AG04449 (cell line): ENCODE measurements at places on chromosomes 12 and 14.

- no peak for DNase-seq
Measured at GRCh38 chr12:79617696-79618095, 73.1 kb downstream of the PAWR start.

- DNase-seq: no peak
Measured at GRCh38 chr14:100654814-100655740, 67.9 kb upstream of the BEGAIN start.

DNA sequence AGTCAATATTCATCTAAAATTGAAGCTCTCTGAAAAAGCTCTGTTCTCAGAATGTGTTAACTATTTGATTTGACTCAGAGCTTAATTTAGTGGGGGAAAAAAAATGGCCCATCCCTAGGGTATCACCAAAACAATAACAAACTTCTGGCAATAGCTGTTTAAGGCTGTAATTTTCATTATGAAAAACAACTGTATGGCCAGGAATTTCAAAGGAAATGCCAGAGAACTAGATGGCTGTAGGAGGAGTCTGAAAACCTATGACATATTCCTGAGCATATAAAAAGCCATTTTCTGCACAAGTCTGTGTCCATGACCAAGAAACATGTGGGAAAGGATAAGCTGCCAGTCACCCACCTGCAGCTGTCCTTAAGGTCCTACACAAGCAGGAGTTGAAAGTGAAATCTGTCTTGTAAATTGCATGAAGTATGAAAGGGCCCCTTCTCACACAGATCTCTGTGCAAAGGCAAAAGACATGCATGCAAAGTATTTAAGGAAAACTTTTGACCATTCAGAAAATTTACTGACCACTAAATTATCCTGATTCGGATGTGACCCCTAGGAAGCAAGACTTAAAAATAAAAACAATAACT lies 299.1 kb downstream of the BTG1 start:
- DNase-seq: no peak

DNA sequence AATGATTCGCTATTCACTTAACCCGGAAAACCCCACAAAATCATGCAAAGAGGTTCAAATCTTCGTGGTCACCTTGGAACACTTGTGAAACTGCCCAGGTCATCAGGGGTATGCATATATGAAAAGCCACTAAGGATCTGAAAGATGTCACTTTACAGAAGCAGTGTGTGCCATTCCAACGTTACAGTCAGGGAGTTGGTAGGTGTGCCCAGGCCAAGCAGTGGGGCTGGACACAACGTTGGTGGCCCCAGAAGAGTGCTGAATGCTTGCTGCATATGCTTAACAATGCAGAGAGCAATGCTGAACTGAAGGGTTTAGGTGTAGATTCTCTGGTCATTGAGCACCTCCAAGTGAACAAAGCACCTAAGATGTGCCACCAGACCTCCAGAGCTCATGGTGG lies 51.1 kb upstream of the EIF5 start:
- no peak for DNase-seq

DNA sequence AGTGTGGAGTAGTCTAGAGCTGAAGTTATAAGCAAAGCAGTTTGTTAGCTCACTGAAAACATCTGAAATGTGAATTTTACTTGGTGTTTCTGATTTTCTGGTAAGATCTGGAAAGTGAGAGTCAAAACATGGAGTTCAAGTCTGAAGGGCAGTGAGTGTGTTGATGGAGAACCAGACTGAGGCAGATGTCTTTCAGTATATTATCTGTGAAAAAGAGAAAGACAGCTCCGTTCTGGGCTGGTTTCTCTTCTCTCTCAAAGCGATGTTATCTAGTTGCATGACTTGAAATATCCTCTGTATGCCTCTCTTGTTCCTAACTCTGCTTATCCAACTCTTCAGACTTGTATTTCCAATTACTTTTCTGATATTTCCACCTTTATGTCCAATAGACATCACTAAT lies 381.9 kb upstream of the RGS6 start:
- no peak for DNase-seq

- no peak for DNase-seq
Measured at GRCh38 chr12:6868211-6869048, 1.1 kb downstream of the TPI1 start.

GRCh38 chr12:116094475-116094874 lies 183.0 kb downstream of the MED13L start:
- DNase-seq: no peak

GRCh38 chr12:47360093-47360480 lies 280.3 kb upstream of the AMIGO2 start:
- no peak for DNase-seq

DNA sequence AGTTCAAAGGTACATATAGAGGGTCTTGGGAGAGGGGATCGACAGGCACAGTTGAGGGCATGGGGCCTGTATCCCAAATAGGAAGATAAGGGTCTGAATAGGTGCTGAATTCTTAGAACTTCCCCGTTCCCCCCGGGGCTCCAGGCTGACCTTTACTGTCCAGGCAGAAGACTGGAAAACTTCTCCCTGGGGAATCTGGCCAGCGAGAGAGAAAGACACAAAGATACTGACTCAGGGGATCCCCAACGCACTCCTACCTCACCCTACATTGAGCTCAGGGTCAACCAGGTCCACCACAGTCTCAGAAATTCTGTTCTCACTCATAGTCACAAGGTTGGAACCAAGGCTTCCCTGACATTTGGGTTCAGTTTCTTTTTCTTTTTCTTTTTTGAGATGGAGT lies 46.2 kb downstream of the ACACB start:
- no peak for DNase-seq

DNA sequence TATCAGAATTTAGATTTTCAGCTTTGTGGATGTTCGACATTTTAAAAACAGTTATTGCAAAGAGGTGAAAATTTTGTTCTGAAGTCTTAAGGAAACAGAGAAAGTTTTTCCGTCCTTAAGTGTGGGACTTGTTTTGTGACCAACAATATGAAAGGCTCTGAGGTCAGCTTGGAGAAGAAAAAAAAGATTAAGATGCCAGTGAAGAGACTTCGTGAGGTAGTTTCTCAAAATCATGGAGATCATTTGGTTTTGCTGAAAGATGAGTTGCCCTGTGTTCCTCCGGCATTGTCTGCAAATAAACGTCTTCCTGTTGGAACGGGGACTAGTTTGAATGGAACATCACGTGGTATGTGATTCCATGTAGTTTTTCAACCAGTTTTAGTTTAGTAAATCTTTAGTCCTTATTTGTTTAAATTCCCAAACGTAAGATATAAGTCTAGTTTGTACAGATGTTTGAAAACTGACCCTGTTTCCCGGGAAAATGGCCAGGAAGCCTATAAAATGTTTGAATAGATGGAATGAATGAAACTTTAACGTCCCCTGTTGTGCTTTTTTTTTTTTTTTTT lies 682 bp downstream of the KIAA0586 start:
- DNase-seq: no peak

DNA sequence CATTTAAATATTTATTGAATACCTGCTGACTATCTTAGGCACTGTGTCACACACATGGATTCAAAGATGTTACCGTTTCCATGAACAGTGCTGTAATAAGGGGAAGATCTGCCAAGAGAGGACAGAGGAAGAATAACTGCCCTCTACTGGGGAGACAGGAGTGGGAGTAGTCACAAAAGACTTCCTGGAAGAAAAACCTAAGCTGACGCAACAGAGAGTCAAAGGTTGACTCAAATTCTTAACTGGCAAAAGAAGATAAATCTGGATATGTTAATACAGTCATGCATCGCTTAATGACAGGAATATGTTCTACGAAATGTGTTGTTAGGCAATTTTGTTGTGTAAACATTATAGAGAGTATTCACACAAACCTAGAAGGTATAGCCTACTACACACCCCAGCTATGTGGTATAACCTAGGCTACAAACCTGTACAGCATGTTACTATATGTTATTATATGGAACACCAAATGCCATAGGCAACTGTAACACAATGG lies 51.5 kb downstream of the DCAF5 start:
- DNase-seq: peak; percentile 42

DNA sequence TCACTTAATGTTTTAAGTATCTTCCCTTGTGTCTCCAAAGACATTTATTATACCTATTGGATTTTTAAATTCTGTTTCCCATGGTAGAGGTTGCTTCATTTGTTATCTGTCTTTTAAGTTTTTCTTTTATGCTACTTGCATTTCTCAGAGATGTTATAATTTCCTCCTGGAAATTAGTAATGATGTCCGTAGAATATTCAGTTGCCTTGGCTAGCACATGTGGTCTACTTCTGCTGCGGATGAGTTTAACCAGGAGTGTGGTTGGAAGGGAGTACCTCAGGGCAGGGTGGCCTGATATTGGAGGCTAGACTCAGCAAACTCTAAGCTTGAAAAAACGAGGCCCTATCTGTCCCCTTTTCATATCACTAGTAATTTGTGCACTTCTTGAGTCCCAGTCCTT lies 8.8 kb upstream of the EVL start:
- DNase-seq: no peak

- no peak for DNase-seq
Measured at GRCh38 chr12:64691227-64691794, 67.9 kb downstream of the GNS start.

GRCh38 chr14:87094913-87095312 lies 898.1 kb downstream of the GALC start:
- DNase-seq: no peak

DNA sequence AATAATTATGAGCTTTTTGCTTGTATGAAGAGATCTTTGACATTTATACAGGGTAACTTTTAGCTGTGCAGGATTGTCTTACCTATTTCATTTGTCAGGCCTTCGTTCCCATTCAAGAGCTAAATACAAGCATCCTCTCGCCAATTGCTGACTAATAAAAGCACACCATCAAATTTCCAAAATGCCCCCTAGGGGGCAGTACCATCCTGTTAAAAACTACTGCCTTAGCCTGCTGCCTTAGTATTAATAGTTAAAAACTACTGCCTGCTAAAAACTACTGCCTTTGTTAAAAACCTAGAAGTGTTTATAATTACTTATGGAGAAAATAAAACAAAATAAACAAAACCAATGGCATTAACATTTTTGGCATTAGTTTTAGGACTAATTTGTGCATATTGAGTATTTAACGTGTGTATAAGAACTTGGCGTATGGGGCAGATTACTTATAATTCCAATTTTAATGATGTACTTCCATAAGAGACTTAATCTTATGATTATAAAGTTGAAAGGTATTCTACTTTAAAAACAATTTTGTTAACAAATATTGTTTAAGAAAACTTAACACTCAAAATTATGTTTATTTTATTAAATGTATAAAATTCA lies 3.0 kb upstream of the IFI27L2 start:
- no peak for DNase-seq

DNA sequence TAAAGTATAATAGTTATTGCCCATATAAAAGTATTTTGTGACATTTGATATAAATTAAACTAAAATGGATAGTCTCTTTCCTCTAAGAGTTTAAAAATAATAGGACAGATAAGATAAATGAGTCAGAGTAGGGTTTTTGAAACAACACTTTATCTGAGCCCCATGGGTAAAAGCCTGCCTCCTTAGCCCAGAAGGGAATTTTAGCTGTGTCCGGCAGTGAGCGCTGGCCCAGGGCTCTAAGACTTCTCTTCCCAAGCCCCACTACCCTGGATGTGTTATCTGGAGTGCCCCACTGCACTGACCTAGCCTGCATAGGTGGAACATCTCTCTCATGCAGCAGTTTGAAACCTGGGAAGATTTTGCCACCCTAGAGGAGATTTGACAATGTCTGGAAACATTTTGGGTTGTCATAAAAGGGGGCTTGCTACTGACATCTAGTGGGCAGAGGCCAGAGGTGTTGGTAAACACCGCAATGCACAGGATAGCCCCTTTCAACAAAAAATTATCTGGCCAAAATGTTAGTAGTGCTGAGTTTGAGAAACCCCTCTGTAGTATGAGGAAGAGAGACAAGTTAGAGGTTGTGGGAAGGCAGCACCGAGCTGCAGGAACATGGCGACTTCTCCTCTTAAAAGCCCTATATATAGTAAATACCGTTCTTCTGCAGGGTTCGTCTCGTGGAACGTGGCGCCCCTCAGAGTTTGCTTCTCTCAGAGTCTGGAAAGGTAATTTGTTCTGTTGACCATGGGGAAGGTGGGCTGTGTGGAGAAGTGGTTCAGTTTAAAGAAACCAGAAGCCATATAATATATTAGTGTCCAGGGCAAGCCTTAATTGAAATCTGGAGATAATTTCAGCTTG lies 29.3 kb upstream of the ATF1 start:
- no peak for DNase-seq

DNA sequence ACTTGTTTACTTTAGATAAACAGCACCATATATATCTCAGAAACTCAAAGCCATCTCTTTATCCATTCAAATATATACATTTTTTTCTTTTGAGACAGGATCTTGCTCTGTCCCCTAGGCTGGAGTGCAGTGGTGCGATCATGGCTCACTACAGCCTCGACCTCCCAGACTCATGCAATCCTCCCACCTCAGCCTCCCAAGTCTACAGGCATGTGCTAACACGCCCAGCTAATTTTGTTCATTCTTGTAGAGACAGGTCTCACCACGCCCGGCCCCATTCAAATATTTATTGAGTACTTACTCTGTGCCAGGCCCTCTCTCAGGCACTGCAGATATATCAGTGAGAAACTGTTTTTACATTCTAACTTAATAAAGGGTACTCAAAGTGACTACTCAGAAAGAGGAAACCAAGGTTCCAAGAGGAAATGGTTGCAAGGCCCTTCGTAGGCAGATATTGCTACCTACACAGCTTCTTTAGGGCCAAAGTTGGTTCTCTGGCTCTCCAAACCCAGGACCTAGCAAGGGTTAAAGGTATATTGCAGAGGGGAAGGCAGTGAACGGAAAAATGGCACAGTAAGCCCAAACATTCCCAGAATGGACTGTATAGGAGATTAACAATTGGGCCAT lies 2.9 kb downstream of the ATXN3 start:
- no peak for DNase-seq

DNA sequence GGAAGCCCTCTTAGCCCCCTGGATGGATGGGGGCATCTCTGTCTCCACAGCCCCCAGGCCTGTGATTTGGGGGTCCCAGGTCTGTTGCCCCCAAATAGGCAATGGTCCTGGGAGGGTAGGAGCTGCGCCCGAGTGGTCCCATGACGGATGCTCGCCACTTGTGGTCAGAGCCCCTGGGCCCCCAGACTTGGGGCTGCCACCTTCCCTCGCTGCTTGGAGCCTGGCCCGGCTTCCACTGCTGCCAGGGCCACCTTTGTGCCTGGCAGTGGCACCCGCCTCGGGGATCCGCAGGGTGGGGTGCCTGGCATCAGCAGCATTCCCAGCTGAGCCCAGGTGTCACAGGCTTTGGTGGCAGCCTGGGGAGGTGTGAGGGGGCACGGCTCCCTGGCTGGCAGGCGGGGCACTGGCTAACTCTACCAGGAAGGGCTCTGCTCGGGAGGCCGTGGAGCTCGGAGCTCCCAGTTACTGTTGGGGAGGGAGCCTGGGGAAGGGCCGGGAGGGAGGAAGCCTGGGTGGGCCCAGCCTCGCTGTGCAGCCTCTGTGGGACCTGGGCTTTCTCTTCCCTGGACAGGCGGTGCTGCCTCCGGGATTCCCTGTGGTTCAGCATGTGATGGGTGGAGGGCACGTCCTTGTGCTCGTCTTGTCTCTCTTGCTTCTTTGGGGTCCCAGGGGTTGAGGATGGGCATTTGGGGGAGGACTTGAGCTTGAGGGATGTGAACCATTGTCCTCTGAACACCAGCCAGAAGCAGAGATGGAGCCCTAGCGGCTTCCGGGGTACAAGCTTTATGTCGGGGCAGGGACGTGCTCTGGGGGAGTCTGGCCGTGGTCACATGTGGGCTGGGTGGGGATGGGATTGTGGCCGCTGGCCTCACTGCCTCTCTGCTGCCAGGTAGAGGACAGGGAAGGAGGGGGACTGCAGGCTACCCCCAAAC lies 5.4 kb downstream of the KIF26A start:
- no peak for DNase-seq

GRCh38 chr14:35221462-35221861 lies 70.7 kb upstream of the PSMA6 start:
- no peak for DNase-seq
